MV-4-11 (cell line): ENCODE measurements at places on chromosomes 3 and 15.

GRCh38 chr3:4313606-4314293, 10.6 kb downstream of the SETMAR start:
- no peak for DNase-seq

DNA sequence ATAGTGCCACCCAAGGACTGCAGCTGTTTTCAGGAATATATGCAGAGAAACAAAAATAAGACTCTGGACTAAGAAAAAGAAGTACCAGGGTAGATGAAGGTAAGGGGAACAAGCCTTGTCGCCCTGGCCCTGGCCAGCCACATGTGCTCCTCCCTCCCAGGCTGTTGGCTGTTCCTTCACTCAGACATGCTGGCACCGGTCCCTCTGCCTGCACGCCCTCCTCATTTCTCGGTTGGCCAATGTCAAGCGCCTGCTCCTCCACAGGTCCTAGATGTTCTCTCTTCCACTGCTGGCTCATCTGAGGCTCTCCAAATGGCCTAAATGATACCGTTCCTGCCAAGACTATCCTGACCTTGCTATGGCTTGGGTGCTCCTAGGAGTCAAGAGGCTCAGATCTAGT, 288.4 kb upstream of the LYSMD4 start:
- no peak for DNase-seq

- no peak for DNase-seq
Observed at GRCh38 chr3:1272546-1273265, 179.9 kb downstream of the CNTN6 start.

GRCh38 chr3:132966374-132966773, 71.8 kb upstream of the TMEM108 start:
- no peak for DNase-seq

DNA sequence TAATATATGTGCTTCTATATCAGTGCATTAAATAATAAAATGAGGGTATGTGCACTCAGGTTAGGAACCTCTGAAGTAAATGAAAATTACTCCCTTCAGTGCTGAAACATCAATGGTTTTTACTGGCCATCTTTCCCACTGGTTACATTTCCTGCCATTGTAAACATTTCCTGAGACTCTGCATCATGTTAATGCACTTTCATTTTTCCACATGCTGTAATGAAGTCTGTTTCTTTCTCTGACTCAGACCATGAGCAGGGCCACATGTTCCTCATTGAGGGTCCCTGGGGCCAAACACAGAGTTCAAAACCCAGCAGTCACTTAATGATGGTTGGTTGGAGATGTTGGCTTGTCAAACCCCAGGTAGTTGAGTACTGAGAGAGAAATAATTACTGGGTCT, 15.3 kb downstream of the FAM3D start:
- DNase-seq = no peak

GRCh38 chr3:49720855-49721595, 1.5 kb upstream of the AMIGO3 start:
- DNase-seq = no peak

GRCh38 chr15:67829647-67830504, 4.6 kb downstream of the SKOR1 start:
- DNase-seq = no peak

DNA sequence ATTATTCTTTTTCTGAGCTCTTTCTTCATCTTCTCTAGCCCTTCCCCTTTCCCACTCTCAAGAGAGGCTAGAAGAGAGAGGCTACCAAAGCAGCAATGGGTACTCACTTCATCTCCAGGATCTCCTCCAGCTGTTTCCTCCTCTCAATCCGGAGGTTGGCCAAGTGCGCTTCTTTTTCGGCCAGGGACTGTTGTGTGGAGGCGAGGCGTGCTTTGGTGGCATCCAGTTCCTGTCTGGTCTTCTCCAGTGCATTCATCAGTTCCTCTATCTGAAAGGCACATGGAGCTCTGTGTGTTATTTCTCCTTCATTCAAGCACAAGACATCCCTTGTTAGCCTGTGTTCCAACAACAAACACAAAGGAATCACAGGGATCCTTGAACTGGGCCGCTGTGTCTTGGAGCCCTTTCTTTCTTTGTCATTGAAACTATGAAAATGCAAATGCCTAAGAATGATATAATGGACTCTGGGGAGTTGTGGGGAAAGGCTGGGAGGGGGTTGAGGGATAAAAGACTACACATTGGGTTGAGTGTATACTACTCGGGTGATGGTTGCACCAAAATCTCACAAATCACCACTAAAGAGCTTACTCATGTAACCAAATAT, 401.3 kb upstream of the WNT5A start:
- peak; percentile 66 for DNase-seq

GRCh38 chr3:46824211-46824970, 38.9 kb downstream of the MYL3 start:
- DNase-seq = no peak

GRCh38 chr15:73049564-73050215, 2.6 kb upstream of the NEO1 start:
- DNase-seq = no peak

GRCh38 chr3:174346571-174346970, 512.6 kb upstream of the NAALADL2 start:
- no peak for DNase-seq

DNA sequence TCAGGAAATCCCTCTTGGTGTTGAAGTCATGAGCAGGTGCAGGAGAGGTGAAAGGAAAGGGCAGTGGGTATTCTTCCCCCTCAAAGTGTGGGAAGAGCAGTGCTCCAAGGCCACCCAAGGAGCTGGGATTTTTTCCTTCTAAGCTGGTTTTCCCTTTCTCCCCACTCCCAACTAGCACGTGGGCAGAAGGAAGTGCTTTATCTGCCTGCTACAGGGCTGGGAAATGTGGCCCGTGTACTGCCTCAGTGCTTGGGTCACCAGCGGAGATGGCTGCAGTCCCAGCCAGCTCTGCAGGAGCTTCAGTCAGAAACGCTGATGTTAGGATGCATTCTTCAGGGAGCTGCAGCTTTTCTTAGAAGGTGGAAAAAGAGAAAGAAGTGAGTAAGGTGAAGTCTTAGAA, 99.2 kb downstream of the CACNA1D start:
- DNase-seq = no peak

DNA sequence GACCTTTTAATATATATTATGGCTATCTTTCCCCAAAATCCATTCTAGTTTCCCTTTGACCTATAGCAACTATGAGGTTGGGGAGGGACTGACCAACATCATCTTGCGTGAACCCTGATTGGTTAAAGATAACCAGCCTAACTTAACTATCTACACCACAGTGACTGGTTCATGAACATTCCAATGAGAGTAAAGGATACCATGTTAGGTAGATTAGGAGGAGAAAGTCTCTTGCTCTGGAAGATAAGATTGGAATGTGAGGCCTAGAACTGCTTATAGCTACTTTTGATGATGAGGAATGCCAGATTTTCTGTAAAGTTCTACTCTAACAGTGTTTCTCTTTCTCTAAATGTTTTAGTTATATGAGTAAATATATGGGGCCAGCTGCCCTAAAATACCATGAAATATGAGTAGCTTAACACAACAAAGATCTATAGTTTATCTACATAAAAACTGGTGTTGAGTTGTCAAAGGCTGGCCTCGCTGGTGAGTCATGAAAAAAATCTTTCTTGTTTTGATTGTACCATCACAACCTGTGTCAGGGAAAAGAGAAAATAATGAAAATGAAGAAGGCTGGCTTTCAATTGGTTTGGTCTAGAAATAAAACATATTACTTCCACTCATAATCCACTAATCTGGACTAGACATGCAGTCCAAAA, 481.4 kb downstream of the NSUN3 start:
- DNase-seq = no peak

- DNase-seq = no peak
Observed at GRCh38 chr3:146313746-146314111, 62.8 kb upstream of the PLSCR4 start.

DNA sequence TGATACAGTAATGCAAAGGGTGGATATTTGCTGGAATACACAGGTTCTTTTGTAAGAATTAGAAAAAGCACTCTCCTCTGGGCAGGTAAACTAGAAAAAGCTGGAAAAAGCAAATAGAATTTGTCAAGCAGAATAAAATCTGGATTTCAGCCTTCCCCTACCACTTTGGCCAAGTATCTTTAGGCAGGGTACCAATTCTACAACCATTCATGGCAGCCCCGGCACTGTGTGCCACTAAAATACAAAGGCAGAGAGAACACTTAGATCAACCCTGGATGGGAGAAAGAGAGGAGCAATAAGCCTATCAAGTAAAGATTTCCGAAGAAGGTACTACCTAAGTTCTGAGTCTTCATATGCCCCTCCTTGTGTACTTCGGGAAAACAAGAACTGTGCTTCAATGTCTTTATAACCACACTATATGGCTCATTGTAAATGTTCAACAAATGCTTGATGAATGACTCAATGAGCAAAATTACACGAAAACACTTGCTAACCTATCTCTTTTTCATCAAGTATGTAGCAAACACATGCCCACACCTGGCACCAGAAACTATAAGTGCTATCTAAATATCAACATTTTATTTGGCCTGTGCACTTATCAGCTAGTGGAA, 20.8 kb downstream of the STAG1 start:
- DNase-seq = no peak

DNA sequence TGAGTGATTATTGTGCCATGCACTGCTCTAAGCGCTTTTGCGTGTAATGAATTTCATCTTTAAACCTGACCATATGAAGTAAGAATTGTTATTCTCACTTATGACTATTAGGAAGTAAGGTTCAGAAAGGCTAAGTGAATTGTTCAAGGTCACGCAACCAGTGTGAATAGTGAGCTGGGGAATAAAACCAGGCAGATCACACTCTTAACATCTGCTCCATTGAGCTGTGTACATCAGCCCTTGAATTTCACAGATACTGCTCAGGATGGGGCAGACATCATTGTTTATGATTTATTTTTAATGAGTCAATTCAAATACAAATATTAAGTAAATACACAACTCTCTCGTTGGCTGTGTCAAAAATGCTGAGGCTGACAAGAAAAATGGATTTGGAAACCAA, 184.5 kb downstream of the FNDC3B start:
- DNase-seq = no peak

DNA sequence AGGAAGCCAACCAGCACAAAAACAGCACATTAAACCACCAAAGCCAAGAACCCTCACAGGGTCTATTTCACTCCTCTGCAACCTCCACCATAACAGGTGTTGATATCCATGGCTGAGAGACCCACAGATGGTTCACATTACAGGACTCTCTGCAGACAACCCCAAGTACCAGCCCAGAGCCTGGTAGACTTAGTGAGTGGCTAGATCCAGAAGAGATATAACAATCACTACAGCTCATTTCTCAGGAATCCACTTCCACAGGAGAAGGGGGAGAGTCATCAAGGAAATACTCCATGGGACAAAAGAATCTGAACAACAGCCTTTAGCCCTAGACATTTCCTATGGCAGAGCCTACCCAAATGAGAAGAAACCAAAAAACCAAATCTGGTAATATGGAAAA, 168.1 kb upstream of the CD96 start:
- no peak for DNase-seq

GRCh38 chr3:152555666-152556291, 279.2 kb upstream of the P2RY1 start:
- no peak for DNase-seq

DNA sequence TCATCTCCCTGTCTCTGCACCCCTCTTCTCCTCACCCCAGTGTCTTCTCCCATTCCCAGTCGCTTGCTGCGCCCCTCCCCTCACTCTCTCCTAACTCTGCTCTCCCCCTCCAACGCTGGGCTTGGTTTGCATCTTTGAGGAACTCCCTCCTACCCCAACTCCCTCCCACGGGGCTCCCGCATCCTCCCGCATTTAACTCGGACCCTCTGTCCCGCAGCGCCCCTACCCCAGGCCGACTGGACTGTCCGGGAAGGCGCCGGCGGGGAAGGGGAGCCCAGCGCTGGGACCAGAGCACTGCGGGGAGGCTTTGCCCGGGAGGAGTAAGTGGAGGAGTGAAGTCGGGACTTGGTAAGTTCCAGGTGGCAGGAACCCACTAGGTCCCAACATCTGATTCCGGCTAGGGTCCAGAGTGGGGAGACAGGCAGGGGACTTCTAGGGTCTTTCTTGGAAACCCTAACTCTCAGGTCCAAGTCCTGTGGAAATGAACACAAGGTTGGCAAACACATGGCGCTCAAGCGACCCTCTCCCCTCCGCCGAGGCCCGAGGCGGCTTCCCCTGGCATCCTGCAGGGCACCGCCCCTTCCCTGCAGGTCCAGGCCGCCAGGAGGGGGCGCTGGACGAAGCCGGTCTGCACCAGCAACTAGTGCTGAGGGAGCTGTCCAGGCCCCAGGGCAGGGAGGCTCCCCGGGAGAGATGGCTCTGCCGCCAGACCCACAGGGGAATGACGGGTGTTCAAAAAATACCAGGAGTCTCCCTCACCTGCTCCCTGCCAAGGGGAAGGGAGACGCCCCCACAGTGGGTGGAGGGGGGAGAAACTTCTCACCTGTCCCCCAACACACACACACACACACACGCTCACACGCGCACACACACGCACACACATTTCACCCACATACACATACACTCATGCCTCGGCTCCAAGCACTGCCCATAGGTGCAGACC, 53.2 kb downstream of the LHFPL4 start:
- peak; percentile 38 for DNase-seq

DNA sequence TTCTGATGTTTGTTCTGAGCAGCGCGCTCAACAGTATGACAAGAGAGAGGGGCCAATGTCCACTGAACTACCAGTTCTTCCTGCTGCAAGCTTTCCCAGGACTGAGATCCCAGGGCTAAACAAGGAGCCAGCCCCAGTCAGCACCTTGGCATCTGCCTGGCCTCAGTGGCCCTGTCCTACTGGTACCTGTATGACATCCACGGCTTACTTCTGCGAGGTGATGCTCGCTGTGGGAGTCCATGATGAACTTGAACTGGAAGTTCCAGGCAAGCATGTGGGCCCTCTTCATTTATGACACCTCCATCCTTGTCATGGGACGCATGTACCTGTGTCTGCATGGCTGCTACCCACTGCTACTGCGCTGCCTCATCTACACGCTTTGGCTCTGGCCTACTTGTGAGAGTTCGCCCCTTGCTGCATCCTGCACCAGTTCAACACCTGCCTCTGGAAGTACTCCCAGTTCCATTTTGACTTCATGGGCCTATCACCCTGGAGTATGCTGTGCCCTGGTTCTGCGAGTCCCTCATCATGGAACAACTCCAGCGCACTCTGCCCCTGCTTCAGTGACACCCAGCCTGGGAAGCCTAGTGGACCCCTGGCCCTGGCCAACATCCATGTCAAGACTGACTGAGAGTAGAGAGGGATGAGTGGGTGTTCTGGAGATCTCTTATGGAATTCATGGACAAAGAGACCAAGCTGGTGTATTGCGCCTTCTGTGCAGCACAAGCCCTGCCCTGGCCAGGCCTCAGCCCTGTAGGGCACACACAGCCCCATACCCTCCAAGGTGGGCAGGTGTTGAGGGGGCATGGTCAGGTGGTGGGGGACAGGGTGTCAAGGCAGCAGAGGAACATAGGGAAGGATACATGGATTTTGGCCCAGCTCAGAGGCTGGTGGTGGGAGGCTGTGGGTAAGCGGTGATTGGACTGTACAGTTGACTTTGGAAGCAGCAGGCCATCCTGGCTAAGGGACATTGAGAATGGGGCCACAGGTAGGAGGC, 246.8 kb downstream of the NLGN1 start:
- DNase-seq = no peak

DNA sequence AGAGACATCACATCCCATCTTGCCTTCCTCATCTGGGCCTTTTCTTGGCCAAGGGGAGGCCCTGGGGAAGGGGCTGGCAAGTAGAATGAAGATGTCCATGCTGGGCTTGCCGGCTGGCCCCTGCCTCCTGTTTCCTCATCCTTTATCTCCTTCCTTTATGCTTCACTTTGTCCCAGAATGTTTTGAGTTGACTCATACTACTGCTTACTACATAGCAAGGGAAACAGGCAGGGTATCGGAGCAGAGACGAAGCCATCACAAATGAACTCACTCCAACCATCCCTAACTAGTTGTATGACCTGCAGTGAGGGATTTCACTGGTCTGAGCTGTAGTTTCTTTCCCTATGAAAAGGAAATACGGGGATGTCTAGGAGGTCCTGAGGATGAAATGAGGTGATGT, 66.0 kb downstream of the CHDH start:
- no peak for DNase-seq
